Renal cortex interstitium (tissue), 15 donors: ENCODE measurements at places on chromosomes 6 and 20.

- no peak for DNase-seq
These were observed 47.9 kb upstream of the ISM1 start for GRCh38 chr20:13173201-13173600.

DNA sequence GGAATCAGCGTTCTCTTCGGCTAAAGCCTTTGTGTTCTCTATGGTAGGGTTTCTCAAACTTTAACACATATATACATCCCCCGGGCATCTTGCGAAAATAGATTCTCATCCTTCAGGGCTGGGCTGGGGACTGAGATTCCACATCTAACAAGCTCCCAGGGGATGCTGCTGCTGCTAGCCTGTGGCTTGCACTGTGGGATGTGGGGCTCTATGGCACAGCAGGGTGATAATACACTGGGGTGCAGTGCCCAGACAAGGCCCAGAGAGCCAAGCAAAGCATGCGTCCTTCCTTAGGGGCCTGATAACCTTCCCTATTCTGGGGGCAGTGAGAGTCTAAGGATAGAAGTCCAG is 102.0 kb downstream of the LAMP5 start:
- DNase-seq = no peak

GRCh38 chr6:157953580-157954091 is 28.0 kb upstream of the SYNJ2 start:
- DNase-seq = no peak

- DNase-seq = no peak
These were observed 35.6 kb upstream of the PRELID3B start for GRCh38 chr20:59078231-59078630.

DNA sequence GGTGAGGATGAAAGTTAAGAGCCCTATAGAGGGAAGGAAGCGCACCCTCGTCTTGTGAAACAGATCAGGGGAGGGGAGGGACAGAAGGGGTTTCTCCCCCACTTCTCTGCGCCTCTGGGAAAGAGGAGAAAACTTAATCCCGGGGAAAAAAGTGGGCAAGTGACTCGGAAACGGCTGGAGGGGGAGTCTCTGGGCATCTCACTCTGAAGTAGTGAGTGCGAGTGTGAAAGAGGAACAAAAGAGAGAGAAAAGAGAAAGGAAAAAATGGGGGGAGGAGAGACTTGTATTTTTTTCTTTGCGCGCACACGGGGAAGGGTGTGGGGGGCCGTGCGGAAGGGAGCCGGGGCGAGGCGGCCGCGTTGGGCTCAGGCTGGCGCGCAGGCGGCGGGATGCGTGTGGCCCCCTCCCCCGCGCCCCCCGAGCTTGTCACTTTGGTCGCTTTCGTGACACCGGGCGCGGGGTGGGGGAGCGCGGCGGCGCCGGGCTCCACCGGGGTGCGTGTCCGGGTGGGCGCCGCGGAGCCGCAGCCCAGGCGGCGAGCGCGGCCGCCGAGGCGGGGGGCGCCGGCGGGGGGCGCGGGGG is 454 bp downstream of the L3MBTL3 start:
- no peak for DNase-seq

- DNase-seq = no peak
These were observed 2.2 kb downstream of the SNX21 start for GRCh38 chr20:45835825-45836224.

GRCh38 chr6:125699591-125699990 is 49.8 kb upstream of the HEY2 start:
- no peak for DNase-seq
